Activated CD4-positive, alpha-beta memory T cell treated with anti-CD3 and anti-CD28 coated beads, Interleukin-2, amount 10 ng/mL, durations not matched to agents 7 days and 5 days (primary cell): ENCODE measurements at places on chromosomes 16 and 17.

DNA sequence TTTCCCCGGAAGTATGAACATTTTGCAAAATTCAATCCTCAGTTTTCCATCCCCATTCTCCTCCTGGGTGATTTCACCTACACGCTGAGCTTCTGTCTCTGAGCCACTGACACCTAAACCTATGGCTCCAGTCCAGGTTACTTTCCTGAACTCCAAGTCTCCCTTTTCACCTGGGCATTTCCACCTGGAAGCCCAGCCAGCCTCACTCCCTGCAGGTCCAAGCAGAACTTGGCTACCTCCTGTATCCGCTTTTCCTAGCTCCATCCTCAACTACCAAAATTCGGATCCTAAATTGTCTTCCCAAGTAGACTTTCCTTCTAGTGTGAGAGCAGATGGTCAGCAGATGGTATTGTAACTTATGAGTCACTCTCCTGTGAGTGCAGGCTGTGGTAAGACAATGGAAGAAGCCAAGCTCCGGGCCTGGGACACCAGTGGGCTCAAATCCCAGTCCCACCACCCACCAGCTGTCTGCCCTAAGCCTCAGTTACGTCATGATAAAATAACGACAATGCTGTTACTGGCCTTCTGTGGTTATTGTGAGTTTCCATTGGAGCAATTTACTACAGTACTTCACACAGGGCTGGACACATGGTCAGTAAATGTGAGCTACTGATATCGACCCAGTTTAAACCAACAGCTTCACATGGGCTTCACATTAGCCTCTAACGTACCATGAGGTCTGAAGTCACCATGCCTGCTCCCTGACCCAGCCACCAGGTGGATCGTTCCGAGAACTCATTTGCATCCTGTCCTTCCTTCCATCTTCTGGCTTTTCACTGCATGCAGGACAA lies 33.3 kb downstream of the PECAM1 start:
- DNase-seq = no peak

- DNase-seq = no peak
Measured at GRCh38 chr17:78175643-78175981, 7.2 kb downstream of the SYNGR2 start.

DNA sequence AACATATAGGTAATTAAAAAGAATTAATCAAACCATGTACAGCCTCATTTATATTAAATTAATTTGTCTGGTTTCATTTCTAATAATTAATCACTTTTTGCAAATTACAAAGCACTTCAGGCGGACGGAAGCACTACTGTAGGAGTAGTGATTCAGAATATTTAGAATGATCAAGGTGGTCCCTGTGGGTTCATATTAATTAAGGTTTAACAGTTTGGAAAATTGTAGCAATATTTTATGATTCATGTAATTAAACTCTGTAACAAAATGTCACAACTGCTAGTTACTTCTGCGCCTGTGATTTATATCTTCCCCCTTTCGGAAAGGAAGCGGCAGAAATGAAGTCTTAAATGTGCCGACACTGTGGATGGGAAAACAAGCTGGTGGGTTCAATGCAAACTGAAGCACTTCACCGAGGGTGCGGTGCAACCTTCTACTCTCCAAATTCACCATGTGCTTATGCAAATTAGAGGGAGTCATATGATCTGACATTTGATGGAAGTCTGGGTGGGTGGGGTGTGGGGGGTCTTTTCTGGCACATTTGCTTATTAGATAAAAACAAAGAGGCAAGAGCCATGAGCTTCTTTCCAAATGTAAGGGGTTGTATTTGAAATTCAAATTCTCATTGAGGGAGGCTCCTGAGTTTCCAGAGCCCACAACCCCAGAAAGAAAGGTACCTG lies 679.4 kb downstream of the TOX3 start:
- no peak for DNase-seq

- no peak for DNase-seq
Measured at GRCh38 chr17:40106760-40107521, 6.6 kb upstream of the NR1D1 start.

- DNase-seq = no peak
Measured at GRCh38 chr16:10684511-10685151, 10.1 kb downstream of the TEKT5 start.

DNA sequence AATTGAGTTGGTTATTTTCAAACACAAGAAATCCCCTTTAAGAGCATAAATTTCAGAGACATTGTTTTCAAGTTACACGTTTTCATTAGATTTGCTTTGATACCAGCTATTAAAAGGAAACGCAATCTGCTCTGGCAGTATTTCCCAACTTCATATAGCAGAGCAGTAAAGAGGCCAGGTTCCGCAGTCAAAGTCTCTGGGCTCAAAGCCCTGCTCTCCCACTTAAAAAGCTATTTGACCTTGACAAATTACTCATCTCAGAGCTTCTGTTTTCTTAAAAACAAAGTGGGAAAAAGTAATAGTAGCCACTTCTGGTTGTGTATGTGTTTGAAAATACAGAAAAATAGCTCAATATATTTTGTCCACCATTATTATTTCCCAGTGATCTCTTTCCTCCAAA lies 89.7 kb upstream of the CDYL2 start:
- no peak for DNase-seq

GRCh38 chr16:8716592-8716991 lies 42.2 kb downstream of the ABAT start:
- no peak for DNase-seq

- no peak for DNase-seq
Measured at GRCh38 chr17:82390860-82391435, 19.4 kb downstream of the UTS2R start.

DNA sequence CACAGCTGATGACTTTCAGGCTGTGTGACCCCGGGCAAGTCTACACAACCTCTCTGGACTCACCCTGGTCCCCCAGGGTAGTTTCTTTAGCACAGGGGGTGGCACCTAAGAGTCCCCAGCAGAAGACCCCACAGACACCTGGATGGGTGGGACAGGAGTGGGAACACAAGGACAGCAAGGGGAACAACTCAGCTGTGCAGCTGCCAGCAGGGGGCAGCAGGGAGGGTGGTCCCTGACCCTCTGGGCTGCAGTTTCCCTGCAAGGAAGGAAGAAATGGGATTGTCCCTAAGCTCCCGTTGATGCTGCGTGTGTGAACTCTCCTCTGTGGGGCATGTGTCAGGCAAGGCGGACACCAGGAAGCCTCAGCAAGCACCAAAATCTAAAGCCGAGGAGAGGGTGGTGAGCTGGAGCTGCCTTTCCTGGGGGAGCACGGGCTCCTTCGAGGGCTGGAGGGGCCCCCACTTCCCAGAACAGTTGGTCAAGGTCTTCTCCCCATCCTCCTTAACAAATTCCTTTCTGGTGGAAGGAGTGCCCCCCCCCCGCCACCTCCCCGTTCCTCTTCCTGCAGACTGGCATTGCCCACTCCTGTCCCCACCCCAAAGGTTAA lies 24.1 kb upstream of the CDH5 start:
- DNase-seq = no peak

- no peak for DNase-seq
Measured at GRCh38 chr17:17540278-17540906, 44.2 kb upstream of the RASD1 start.

- no peak for DNase-seq
Measured at GRCh38 chr16:57422026-57422944, 17.7 kb downstream of the CCL17 start.

DNA sequence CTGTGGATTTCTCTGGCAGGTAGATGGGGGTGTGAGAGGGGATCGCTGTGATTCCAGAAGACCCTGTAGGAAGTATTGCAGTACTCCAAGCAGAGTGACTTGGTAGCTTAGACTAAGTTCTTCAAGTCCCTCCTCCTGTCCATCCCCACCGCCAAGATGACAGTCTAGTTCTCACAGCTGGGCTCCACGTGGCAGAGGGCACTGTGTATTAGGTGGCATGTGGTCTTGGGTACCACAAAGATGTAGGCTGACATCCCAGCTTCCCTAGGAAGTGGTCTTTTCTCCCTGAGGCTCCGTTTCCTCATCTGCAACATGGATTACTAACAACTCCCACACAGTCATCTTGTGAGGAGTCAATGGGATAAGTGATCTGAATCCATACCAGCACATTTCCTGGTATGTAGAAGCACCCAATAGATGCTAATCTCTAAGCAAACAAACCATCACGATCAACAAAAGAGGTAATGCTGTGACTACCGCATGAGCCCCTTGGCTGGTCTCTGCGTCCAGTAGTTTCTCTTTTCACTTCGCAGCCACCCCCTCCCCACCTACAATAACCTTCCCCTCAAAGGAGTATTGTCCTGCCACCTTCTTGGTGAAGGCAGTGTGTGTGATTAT lies 349.1 kb upstream of the EEF2KMT start:
- no peak for DNase-seq

DNA sequence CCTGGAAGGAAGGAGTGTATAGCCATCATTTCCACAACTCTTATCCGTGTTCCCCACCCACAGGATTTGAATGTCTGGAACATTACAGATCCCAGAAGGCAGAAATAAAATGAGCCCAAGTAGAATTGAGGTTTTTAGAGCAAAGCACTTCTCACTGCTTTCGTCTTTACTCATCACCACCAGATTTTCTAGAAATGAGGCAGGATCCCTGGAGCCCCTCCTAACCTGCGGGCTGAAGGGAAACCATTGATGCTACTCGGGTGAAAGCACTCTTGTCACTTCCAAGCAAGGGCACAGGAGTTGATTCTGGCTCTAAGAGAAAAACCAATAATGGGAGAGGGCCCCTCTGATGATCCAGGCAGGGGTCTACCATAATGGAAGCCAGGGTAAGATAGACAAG lies 2.8 kb upstream of the ALDOC start:
- peak; percentile 61 for DNase-seq

GRCh38 chr17:4636474-4637100 lies 4.9 kb downstream of the ALOX15 start:
- no peak for DNase-seq

DNA sequence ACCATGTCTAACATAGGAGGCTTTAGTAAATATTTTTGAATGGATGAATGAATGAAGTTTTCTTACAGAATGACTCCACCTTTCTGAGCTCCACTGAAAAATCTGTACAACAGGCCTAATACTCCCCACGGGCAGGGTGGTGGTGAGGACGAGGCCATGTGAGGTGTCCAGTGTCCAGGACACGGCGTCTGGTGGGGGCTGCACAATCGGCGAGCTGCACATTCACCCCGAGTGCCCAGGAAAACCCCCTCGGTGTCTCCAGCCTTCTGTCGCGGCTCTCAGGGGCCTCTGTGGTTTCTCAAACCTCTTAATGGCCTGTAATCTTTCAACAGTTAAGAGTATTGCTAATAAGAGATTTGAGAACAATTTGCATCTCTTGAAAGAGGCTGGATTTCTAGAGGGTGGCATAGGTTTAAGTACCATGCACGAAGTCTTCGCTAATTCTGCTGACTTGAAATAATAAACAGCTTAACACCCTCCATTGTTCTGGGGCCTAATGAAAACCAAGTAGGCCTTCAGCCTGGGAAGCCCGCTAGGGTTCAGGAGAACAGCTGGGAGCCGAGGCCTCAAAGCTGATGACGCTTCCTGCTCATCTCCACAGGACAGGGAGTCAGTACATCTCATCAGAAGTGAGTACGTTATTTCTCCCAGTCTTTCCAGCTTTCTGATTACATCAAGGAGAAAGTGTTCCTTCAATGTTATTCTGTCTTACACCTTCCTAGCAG lies 304.6 kb upstream of the FOXF1 start:
- DNase-seq = no peak

DNA sequence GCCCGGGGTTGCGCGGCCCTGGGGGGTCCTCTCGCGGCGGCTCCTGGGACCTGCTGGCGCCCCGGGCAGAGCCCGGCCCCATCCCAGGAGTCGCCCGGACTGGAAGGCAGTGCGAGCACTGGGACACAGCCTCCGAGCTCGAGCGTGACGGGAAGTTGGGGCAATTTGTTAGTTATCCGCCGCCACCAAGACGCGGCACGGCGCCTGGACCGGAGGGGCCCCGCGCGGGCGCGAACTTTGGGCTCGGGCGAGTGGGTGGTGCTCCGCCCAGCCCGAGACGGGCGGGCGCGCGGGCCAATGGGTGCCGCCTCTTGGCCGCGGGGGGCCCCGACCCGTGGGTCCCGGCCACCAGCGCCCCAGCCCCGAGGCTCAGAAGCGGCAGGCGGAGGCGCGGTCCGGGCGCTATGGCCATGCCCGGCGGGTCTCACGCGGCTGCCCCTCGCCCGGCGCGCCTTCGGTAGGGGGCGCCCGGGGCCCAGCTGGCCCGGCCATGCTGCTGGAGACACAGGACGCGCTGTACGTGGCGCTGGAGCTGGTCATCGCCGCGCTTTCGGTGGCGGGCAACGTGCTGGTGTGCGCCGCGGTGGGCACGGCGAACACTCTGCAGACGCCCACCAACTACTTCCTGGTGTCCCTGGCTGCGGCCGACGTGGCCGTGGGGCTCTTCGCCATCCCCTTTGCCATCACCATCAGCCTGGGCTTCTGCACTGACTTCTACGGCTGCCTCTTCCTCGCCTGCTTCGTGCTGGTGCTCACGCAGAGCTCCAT lies at the start of gene ADORA2B:
TSS of gene ADORA2B (plus strand) at position 372 of the 768 bp plus-strand sequence. CDS start at position 491, 119 bp downstream.
- DNase-seq = peak; percentile 34

- no peak for DNase-seq
Measured at GRCh38 chr17:9472094-9472493, 103.5 kb downstream of the STX8 start.

- no peak for DNase-seq
Measured at GRCh38 chr17:83012200-83012785, 67.1 kb upstream of the METRNL start.

DNA sequence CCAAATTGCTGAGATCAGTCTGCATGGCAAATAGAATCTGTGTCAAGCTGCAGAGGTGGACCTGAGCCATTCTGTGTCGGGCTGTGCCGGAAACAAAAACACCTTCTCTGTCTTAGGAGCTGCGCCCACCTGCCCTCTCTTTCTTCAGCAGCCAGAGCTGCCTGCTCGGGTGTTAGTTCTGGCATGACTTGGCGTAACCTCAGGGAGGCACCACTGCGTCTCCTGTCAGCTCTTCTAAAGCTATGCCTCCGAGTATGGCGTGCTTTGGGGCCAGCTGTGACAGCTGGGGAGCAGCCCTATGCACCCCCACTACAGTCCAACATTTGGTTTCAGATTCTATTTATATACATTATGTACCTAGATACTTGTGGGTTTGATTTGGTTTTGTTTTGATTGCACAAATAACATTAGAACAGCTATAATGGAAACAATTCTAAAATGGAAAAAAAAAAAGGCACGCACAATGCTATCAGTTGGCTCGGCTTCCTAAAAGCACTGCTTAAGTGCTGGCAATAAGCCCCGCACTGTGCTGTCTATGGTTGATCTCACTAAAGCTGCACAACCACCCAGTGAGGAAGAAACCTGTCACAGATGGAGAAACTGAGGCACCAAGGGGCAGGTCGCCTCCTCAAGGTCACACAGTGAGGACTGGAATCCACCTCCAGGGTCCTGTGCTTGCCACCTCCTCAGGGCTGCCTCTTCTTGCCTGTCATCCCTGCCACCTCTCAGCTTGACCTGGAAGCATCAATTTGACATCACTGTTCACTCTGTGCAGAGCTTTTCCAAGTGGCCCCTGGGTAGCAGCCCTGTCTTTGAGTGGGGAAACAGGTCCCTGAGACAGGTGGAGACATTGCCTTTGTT lies 18.7 kb upstream of the ADGRG1 start:
- peak; percentile 81 for DNase-seq

GRCh38 chr16:57486858-57487834 lies 853 bp upstream of the DOK4 start:
- no peak for DNase-seq

- DNase-seq = no peak
Measured at GRCh38 chr16:79690159-79690558, 89.6 kb upstream of the MAF start.
